Fibroblast of skin of left quadriceps (primary cell): ENCODE measurements at places on chromosomes 3 and 15.

GRCh38 chr3:100023595-100023994 is 90.7 kb downstream of the FILIP1L start:
- DNase-seq: no peak

GRCh38 chr15:74217907-74218885 is 15.6 kb upstream of the STRA6 start:
- no peak for DNase-seq

- peak; percentile 84 for DNase-seq
These were observed 90.7 kb downstream of the CNTN6 start for GRCh38 chr3:1183320-1184048.

GRCh38 chr3:61910732-61911131 is 349.4 kb downstream of the PTPRG start:
- DNase-seq: no peak

DNA sequence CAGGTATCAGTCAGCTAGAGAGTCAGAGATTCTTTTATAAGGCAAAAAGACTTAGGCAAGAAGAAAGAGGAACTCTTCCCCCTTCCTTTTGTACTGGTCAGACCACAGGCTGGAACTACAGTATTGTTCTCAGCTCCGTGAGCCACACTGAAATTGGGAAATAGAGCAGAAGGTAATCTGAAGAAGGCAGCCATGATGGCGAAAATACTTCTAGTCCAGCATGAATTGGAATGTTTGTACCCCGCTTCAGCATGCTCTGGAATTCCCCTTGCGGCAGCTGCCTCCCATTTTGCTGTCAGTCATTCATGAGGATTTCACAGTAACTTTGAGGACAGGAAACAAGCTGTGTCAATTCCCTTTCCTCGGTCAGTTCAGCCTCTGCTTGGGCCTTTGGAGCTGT is 96.2 kb downstream of the CORO2B start:
- no peak for DNase-seq

DNA sequence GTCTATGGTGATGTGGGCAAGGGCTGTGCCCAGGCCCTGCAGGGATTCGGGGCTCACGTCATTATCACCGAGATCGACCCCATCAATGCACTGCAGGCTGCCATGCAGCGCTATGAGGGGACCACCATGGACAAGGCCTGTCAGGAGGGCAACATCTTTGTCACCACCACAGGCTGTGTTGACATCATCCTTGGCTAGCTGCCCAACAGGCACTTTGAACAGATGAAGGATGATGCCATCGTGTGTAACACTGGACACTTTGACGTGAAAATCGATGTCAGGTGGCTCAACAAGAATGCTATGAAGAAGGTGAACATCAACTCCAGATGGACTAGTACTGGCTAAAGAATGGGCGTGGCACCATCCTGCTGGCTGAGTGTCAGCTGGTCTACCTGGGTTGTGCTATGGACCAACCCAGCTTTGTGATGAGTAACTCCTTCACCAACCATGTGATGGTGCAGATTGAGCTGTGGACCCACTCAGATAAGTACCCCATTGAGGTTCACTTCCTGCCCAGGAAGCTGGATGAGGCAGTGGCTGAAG is 6.1 kb upstream of the USP8 start:
- DNase-seq: no peak

DNA sequence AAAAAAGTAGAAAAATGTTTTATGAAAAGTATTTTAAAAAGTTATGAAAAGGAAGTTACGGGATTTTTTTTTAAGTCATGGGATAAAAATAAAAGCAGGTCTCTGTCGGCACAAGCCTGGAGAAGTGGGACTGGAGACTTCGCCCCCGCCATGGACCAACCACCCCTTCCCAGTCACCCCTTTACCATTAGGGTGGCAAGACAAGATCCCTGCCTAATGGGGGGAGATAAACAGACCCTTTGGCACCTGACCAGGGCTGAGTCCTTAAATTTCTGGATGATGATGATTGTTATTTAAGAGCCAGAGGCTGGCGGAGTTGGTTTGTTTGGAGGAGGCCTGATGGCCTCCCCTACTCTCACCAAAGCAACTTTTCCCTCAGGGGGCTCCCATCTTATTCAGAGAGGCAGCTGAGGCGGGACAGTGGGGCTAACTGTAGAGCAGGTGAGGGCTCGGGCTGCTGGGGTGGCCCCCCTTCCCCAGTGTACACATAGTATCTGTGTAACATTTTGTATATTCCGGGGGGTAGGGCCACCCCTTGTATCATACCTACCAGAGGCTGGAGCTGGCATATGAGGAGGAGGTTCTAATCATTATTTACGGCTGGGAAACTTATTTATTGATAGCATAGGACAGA is 74.0 kb downstream of the ADAMTS7 start:
- no peak for DNase-seq

DNA sequence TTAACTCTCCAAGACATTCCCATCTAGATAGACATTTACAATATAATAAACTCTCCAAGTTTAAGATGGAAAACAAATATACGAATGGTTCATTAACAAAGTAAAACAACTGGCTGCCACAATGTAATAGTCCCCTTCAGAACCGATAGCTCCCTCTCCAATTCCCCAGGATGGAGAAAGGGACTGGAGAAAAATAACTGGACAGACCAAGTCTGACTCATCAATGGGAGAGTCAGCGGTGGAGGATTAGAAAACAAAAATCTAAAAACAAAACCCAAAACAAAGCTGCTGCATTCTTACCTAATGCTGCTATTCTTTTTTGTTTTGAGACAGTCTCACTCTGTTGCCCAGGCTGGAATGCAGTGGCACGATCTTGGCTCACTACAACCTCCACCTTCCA is 468.1 kb downstream of the SHQ1 start:
- DNase-seq: no peak

DNA sequence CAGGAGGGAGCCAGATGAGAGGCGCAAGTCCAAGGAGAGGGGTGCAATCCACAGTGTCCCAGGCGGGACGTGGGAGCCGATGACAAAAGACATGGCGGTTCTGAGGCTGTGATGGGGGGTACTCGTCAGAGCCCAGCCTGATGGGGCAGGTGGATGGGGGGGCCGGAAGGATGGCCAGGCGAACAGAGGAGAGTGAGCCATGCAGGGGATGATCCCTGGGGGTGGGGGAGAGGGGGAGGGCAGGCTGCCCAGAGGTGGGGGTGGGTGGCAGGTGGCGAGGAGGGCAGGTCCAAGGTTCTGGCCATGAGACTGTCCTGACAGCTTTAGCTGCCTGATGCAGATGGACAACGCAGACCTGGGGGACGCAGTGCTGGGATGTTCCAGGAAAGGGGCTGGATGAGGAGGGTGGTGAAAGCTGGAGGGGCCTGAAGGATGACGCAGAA is 8.9 kb upstream of the CSPG4 start:
- no peak for DNase-seq

- DNase-seq: no peak
These were observed 6.2 kb downstream of the TSC22D2 start for GRCh38 chr3:150414258-150414657.

- no peak for DNase-seq
These were observed 15.3 kb upstream of the TBC1D21 start for GRCh38 chr15:73858062-73858461.

DNA sequence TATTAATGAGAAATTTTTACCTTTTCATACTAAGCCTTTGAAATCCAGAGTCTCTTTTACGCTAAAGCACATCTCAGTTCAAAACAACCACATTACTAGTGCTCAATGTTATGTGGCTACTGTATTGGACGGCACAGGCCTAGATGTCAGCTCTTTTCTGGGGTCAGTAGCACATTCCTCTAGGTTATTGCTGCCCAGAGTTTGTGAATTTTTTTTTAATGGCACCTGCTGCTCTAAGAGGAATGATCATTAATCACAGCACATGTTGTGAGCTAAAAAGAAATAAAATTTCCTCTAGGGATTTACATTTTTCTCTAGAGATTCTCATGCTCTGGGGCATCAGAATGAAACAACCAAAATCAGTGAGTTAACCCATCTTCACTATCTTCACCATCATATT is 436.8 kb upstream of the THBS1 start:
- DNase-seq: no peak

DNA sequence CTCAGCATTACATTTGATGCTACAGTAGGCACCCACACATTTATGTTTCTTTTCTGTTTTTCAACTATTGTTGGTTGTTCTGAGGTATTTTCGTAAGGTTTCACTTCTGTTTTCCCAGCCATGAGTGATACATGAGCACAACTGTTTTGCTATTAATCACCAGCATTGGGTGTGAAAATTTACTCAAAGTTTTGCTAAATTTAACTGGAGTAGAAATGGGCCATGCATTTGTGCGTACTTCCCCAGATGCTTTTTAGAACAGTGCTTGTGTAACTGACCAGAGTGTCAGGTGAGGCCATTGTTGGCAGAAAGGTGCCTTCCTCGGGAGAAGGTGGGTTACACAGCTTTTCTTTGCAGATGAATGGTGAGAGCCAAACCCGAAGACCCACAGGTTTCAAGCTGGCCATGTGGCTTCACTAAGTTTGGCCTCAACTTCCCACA is 70.4 kb downstream of the ST6GAL1 start:
- no peak for DNase-seq

DNA sequence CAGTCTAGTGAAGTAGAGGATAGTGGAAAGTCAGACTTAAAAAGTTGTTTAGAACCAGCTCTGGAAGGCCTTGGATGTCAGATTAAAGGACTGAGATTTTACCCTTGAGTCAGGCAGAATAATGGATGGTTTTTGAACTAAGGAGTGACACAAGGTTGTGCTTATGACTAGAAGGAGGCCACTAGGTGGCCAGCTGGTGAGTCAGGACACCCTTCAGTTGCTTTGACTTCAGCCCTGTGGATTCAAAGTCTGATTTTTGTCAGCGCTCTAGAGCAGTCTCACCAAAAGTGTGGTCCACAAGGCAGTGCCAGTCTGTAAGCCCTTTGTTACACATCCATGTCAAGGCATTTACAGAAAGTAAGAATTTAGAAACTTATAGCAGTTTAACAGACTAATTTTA is 3.8 kb upstream of the GABPB1 start:
- DNase-seq: no peak

DNA sequence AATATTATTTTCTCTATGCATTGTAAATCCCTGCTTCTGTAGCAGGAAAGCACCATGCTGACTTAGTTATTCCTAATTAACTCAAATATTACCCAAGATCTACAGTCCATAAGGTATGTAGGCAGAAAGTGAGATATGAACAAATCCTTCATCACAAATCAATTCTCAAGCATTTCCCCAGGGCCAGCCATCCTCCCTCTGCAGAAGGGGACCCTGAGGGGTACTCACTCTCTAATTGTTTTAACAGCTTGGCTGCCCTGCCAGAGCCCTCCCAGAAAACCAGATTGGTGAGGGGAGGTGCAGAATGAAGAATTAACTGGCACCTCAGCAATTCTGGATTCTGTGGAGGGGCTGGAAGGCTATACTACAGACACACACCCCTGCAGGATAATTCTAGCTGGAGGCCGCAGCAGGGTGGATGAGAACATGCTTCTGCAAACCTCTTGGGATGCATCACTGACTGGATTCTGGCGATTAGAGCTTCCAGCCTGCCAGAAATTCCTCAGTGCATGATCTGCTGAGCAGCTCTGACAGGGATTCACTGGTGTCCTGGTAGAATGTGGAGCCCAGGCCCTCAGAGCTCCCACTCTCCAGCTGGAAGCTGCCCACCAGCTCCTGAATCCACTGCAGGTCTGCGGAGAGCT is 88.6 kb upstream of the HERC1 start:
- no peak for DNase-seq

DNA sequence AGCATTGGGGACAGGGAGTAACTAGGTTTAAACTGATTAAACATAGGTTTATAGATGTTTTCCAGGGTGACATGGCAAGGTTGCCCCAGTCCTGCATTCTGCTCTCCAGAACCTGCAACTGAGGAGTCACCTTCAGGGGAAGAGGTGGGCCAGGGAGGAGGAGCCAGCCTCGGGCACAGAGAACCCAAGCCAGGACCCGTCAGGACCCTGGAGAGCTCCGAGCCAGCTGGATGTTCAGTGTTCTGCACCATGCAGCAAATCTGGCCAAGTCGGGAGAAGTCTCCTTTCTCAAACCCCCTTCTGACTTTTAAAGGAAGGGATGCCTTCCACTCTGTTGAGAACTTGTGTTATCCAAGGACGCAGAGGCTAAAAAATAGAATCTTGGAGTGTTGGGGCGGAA is 62.1 kb upstream of the SLC6A11 start:
- peak; percentile 4 for DNase-seq

GRCh38 chr15:94297558-94297957 is 66.2 kb downstream of the MCTP2 start:
- DNase-seq: no peak

GRCh38 chr3:143600756-143601718 is 247.2 kb downstream of the SLC9A9 start:
- DNase-seq: no peak

- no peak for DNase-seq
These were observed 772.5 kb upstream of the GRM7 start for GRCh38 chr3:6088433-6088832.

GRCh38 chr3:156252656-156253055 is 132.3 kb downstream of the KCNAB1 start:
- no peak for DNase-seq

DNA sequence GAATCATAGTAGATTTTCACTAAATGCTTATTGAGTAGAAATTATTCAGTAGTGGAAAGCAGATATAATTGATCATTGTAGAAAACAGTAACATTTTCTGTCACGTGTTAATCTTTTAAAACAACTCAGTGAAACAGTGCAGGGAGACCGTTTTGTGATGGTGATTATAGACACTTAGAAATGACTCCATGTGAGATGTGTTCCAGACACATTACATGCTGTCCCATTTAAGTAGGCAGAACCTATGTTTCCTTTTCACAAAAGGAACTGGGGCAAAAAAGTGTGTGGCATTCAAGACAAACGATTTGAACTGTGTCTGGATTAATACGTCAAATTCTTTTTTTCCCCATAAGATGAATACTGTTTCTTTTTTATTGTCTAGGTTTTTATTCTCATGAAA is 126.5 kb downstream of the TCF12 start:
- no peak for DNase-seq

- no peak for DNase-seq
These were observed at the start of gene LTK for GRCh38 chr15:41513506-41514227. LTK (minus strand) TSS chr15:41513827; CDS start chr15:41513709, 118 bp downstream.

DNA sequence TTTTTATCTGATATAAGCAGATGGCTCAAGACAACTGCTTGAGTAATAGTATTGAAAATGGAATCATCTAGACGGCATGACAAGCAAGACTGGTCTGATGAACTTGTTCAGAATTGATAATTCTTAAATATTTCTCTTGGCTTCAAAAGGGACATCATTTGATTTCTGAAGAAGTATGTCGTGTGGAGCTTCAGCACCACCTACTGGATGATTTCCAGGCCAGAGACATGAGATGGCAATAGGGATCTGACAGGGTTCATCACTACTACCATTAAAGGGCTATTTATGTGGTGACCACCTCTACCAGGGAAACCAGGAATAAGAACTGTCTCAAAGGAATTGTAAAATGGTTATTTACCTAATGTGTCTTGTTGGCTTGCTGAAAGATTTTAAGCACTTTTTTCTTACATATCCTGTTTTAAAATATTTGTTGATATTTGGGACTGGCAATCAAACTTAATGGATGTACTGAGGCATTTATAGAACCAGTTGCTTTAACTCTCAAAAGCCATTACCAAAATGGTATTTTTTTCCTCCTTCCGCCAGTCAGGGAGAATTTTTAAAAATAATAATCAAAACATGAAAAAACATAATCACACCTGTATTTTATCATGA is 99.5 kb upstream of the FAM98B start:
- DNase-seq: peak; percentile 48

GRCh38 chr3:129824926-129825541 is 68.5 kb downstream of the TMCC1 start:
- DNase-seq: peak; percentile 9
